ENCODE measurements at places on chromosomes 16 and 17.

DNA sequence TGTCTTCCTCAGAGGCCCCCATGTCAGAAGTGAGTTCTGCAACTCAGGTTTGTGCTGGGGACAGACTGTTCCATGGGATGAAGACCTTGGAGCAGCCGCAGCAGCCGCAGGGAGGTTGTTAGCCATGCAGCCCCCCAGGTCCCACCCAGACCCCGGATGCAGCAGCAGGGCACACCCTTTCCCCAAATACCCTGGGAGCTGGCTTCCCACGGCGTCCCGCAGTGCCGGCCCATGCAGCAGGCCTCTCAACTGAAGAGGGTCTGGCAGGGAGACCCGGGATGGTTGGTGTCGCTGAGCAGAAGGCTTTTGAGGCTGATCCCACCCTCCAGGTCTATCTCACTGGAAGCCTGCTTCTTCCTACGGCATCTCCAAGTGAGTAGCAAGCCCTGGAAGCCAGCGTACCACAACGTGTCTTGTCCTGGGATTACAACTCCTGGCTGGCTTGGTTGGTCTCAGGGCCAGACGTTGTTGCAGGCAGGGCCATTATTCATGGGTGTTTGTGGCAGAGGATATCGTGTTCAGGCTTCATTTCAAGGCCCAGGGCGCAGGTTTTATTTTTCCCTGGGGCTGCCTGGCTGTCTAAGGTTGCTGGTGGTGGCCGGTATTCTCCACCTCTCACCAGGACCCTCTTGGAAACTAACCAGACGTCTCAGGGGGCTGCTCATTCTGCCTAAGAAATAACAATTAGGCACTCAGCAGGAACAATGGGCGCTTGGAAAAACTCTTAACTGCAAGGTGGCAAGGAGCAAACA is 223.2 kb downstream of the C16orf95 start:
- DNase-seq = no peak

- no peak for DNase-seq
Observed at GRCh38 chr17:57201481-57201880, 54.8 kb upstream of the MSI2 start.

DNA sequence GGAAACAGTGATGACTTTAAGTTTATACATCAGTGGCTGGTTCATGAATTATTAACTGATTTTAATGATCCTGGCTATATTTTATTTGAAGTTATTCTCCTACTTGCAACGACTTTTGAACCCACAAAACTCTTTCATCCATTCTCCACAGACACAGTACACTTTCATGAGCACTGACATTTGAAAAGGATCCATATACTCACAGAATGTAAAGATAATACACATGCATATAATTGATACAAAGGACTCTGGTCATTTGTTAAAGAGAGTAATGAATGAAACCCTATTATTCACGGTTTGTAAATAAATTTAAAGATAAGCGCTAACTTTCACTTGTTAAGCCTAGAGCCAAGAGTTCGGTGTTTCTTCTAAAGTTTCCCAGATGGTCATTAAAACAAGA is 3.3 kb downstream of the TOX3 start:
- DNase-seq = no peak

GRCh38 chr17:74379495-74380085 is 12.3 kb downstream of the GPR142 start:
- peak; percentile 91 for DNase-seq

DNA sequence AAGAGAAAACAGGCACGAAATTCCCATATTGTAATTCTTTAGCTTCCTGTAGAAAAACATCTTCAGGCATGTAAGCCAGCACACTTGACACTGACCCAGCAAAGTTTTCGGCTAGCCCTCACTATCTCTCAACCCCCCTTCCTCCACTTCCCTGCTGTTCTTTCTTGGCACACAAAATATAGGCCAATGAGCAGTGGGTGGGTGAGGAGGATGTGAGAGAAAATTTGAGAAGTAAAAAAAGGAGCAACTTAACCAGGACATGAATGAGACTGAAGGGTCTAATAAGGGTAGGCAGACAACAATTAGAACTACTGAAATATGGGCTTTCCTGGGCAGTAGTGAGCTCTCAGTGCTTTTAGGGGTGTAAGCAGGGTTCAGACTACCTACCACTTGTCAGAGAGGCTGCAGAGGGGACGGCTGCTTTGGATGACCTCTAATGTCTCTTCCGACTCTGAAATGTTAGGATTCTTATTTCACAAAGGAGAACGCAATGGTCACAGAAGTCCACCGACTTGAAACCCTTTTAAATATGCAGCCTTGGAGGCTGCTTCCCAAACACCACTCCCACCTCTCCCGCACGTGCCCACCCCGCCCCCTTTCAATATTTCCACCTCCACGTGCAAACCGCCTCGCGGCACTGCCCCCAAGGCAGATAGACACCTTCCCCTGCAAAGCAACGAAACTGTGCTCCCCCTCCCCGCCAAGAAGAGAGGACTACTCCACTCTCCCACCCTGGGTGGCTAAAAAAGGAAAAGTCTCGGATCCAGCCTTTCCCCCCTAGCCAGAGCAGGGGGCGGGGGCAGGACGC is 889 bp downstream of the MBTD1 start:
- peak; percentile 16 for DNase-seq

- no peak for DNase-seq
Observed at GRCh38 chr17:30316736-30317135, 17.1 kb downstream of the TMIGD1 start.

- DNase-seq = no peak
Observed at GRCh38 chr17:73533781-73534180, 110.5 kb downstream of the SDK2 start.

GRCh38 chr17:56480501-56480900 is 113.0 kb upstream of the NOG start:
- no peak for DNase-seq

DNA sequence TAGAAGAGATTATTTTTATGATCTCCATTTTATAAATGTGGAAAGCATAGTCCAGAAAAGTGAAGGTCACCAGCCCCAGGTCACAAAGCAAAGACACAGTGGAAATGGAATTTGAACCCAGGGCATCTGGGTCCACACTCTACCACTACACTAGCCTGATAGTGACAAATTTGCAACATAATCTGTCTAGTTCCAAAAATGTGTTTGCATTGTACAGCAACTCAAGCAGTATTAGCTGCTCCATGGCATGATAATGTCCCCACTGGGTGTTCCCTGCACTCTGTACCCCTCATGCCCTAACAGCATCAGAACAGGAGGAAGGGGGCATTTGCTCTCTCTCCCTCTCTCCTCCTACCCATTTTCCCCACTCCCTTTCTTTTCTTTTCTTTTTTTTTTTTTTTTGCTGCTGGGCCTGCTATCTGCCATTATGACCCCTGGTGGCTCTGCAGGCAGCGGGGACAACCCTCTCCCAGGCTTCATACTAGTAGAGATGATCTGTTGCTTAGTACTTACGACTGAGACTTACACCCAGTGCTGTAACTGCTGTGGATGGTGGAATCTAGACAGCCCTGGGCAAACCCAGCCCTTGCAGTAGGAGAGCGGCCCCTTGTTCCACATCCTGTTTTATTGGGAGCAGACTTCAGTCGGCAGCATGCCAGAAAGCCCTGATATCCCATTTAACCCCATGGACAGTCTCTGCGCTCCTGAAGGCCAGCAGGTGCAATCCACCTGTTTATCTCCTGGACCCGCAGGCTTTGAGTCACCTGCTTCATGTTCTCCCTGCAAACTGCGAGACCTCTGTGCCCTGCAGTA is 306.3 kb downstream of the SOX9 start:
- no peak for DNase-seq

DNA sequence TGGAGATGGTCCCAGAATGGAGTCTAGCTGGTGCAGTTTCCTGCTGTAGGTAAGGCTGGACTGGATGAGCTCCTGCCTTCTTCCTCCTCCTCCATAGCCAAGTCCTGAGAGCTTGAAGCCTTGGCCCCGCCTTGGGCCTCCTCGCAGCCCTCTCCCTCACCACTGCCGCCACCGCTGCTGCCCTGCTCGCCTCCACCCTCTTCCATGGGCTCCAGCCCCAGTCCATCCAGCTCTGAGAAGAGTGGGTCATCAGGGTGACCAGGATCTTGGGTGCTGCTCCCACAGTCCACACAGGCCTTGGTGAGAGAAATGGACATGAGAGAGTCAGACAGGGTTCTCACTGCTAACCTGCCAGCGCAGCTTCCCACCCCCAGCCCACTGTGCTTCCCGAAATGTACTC is 11.2 kb downstream of the PER1 start:
- DNase-seq = no peak

DNA sequence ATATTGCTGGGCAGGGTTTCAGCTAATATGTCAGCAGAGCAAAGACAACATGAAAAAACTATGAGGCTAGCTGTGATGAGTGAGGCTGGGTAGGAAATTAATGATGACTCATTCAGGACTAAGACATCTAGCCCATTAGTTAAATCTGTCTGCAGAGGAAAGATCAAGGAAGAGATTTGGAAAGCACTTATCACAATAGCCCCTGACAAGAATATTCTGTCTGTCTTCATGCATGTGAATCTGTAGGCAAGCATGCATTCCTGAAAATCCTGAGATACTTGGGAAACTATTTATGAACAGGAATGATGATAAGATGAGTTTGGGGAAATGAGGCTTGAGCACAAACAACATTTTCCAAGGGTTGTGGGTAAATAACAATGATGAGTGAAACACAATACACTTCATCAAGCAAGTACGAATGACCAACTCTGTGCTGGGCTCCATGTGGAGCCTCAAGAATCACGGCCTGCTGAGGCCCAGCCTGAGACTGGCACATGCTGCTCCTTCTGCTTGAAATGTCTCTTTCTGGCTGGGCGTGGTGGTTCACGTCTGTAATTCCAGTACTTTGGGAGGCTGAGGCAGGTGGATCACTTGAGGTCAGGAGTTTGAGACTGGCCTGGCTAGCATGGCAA is 96.5 kb upstream of the ASIC2 start:
- DNase-seq = no peak

DNA sequence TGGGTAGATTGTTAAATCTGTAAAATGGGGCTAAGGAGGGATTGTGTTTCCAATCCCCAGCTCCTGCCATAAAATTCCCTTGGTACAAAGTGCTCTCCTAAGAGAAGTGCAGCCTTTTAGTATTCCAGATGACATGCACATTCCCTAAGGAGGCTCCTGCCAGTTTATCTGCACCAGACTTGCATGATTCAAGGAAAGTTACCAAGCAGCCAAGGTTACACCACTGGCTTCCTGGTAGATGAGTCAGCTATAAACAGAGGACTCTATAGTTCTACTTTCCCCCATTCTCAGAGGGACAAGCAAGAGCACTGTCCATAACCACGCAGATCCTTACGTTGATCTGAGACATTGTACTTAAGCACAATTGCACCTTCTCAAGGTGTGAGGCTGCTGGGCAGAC is 1.9 kb downstream of the CALB2 start:
- DNase-seq = no peak

GRCh38 chr16:68144008-68144407 is 58.8 kb downstream of the NFATC3 start:
- no peak for DNase-seq

GRCh38 chr17:9309216-9309615 is 266.4 kb downstream of the STX8 start:
- DNase-seq = no peak

- no peak for DNase-seq
Observed at GRCh38 chr17:3873862-3874261, 19.0 kb downstream of the CAMKK1 start.

DNA sequence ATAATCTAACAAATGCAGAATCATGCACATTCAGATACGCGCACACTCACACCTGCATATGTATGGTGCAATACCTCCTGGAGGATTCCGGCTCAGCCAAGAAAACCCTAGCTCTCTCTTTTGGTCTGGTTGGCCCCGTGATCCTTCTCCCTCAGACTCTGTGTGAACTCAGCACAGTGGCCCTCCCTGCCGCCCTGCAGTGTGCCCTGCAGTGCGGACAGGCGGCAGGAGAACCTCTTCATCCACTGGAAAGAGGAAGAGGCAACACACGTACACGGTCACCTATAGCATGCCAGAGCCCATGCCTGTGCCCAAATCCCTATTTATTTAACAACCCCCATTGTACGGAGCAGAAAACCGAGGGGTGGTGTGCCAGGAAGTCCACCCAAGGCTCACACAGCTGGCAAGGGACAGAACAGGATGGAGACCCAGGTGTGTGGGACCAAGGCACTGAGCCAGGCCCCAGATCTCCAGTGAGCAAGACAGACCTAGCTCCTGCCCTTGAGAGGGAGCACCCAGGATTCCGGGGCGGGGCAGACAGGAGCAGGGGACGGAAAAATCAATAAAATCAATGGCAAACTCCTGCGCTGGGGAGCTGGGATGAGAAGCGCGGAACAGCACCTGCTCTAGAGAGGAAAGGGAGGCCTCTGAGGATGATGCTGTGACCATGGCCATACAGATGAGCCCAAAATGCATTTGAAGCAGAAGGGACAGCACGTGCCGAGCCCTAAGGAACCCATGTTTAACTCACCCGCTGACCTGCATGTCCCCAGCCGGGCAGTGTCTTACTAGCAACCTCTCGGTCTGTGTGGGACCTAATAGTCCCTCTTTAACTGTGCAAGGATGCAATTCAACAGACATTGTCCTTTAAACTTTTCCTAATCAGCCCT is 54.7 kb upstream of the CIBAR2 start:
- no peak for DNase-seq

- DNase-seq = peak; percentile 14
Observed at GRCh38 chr16:23435500-23435899, 17.5 kb downstream of the COG7 start.

DNA sequence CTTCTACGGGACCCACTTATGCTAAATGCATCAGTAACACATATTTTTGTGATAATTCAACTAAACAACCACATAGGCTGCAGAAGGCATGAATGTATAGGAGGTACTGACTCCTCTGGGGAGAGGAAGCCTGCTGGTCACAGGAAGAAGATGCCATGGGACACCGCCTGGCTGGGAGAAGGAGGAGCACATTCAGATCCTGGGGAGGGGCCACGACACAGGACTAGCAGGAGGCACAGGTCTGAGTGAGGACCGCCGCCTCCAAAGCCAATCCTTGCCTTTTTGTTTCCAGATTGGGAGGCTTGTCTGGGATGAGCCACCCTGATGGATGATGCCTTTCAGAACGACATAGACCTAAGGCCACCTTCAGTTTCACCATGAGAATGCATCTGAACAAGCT is 34.6 kb downstream of the MBTPS1 start:
- DNase-seq = no peak

- DNase-seq = no peak
Observed at GRCh38 chr16:14672403-14672971, 21.6 kb downstream of the PLA2G10 start.

DNA sequence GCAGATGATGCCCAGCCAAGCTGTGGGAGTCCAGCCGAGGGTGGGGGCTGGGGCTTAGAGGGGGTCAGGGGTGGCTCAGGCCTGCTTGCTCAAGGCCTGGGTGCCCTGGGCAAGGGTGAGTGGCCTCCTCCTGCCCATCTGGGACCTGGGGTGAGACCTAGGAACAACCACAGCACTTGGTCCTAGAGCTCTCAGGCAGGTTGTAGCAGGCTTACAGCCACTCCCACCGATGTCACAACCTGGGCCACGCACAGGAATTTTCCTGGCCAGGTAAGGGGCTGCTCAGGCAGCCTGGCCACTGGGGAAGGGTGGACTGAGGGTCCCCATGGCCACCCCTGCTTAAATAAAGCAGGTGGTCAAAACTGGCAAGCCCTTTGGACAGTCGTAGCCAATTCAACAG is 6.3 kb upstream of the SREBF1 start:
- DNase-seq = no peak

GRCh38 chr16:1174477-1175357 is 21.8 kb downstream of the CACNA1H start:
- no peak for DNase-seq

Measured in right kidney (tissue), 9 donors.